ENCODE measurements at places on chromosomes 4 and X.

DNA sequence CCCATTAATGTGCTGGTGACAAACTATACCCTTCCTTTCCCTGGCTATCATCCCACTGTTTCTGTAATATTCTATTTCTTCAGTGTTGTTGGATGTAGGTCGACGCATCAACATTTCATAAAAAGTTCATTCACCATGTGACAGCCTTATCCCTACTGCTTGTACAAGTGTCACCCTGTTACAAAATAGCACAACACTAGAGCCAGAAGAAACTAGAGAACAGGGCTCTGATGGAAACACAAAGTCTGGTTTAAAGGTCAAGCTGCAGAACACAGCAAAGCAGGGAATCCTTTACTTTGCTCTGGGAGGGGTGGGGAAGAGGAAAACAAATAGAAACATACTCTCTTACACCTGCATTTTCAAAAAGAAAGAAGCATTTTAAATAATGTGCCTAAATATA lies 131.3 kb upstream of the TBC1D9 start:
- DNase-seq: no peak

DNA sequence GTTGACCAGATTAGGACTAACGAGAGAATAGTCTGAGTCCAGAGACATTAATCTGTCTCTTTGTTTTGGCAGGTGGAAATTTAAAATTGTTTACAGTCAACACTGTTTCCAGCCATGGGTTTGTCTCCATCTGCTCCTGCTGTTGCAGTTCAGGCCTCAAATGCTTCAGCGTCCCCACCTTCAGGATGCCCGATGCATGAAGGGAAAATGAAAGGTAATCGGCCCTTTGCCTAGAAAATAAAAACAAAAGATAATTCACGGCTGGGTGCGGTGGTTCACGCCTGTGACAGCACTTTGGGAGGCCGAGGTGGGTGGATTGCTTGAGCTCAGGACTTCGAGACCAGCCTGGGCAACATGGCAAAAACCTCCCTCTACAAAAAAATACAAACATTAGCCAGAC lies 815 bp downstream of the HCCS start:
- no peak for DNase-seq

DNA sequence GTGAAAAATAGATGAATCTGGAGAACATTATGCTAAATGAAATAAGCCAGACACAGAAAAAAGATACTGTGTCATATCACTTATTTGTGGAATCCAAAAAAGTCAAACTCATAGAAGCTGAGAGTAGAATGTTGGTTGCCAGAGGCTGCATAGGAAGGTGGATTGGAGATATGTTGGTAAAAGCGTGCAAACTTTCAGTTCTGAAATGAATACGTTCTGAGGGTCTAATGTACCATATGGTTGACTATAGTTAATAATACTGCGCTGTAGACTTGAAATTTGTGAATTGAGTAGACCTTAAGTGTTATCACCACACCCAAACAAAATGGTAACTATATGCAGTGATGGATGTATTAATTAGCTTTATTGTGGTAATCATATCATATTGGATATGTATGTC lies 45.0 kb upstream of the UPRT start:
- no peak for DNase-seq

DNA sequence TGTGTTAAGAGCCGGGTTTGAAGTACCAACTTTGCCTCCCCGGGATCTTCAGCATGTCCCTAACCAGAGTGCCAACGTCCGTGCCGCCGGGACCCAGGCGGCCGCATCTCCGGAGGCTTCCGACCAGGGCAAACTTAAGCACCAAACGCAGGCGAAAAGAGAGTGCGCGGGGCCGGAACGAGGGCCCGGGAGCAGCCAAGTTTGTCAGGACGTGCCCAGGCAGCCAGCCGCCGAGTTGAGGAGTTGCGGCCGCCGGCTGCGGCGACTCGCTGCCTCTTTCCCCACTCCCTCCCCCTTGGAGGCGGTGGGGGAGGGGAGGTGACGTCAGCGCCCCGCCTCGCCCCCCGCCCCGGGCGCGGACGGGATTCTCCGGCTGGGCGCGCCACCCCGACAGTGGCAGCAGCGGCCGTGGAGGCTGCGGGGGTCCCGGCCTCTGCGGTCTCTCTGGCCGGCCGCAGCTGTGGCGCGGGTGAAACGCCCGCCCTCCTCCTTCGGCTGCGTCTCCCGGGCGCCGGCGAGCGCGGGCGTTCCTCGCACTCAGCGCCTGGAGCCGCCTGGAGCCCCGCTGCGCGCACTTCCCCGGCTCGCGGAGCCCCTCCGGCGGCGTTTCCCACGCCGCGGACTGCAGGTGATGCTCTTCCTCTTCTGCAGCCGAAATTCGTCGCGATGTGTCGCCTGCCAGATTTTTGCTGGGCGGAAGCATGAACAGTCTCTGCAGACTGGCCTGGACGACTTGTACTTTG lies 2.9 kb upstream of the FAT1 start:
- DNase-seq: no peak

GRCh38 chr4:56619160-56619559 lies 61.9 kb downstream of the HOPX start:
- DNase-seq: no peak

DNA sequence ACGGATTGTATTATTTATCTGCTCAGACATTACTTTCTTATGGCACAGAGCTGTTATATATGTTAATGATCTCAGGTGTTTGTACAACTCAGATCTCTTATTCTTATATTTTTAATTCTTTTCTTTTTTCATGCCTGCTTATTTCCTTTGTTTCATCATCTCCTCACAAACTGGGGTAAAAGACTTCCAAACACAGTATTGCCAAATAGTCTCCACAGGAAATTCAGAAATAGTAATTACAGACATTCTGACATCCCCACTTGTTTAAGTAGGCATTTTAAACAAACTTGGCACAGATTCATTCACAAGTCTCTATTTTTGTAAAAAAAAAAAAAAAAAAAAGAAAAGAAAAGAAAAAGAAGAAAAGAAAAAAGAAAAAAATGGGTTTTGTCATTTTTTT lies 129.7 kb upstream of the USP38 start:
- DNase-seq: no peak

DNA sequence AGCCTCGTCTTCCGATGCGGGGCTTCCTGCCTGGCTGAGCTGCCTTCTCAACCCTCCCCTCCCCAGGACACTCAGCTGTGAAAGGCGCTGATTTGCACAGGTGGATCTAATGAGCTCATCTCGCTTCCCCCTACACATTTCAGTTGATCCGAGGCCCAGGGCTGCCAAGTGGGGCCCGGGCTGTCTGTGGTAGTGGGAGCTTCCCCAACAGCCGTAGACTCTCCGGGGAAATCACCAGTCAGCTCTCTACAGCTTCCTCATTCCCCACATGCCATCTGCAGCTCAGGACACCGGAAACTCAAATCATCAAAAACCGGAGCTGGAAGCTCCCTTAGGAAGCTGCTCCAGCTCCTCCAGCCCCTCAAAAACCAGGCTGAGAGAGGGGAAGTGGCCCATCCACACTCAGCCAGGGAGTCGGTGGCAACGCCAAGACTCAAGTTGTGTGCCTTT lies 56.2 kb downstream of the SMIM20 start:
- no peak for DNase-seq

- no peak for DNase-seq
These were observed 80.0 kb upstream of the NALF2 start for GRCh38 chrX:69424161-69424560.

DNA sequence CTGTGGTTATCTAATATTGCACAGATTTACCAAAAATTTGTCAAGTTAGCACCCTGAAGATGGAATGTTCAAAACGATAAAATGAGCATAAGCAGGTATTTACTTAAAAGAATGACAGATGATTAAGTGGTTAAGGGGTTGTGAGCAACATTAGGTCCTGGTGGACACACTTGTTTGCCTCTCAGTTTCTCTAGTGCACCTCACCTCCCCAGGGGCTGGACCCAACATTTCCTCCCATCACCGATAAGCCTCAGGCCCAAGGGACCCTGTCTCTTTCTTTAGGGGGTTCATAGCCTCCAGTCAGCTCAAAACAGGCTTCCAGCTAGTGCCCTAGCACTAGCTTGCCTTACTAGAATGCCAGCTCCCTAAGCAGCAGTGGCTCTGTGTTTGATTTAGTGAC lies 88.0 kb downstream of the ATP11C start:
- DNase-seq: no peak

- DNase-seq: no peak
These were observed 444.2 kb upstream of the SLIT2 start for GRCh38 chr4:19807505-19807904.

- no peak for DNase-seq
These were observed 236.3 kb upstream of the NWD2 start for GRCh38 chr4:37008199-37008598.

- DNase-seq: no peak
These were observed 51.0 kb upstream of the NHSL2 start for GRCh38 chrX:71859637-71860036.
